C1 segment of cervical spinal cord (tissue), 14 donors: ENCODE measurements at places on chromosomes 1 and 21.

GRCh38 chr1:194013561-194013960, 827.1 kb upstream of the B3GALT2 start:
- no peak for DNase-seq

DNA sequence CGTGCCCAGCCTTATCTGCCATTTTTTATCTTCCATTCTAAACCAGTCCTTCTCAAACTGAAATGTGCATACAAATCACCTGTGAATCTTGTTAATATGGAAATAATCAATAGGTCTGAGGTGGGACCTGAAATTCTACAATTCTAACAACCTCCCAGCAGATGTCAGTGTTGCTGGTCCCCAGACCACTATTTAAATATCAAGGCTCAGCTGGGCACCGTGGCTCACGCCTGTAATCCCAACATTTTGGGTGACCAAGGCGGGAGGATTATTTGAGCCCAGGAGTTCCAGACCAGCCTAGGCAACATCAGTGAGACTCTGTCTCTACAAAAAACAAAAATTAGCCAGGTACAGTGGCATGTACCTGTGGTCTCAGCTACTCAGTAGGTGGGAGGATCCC, 4.1 kb downstream of the UQCRHL start:
- no peak for DNase-seq

- DNase-seq, result no peak
Observed at GRCh38 chr1:35069746-35070145, 9.4 kb upstream of the ZMYM1 start.

- DNase-seq, result no peak
Observed at GRCh38 chr1:10900691-10901090, 104.2 kb upstream of the CASZ1 start.

DNA sequence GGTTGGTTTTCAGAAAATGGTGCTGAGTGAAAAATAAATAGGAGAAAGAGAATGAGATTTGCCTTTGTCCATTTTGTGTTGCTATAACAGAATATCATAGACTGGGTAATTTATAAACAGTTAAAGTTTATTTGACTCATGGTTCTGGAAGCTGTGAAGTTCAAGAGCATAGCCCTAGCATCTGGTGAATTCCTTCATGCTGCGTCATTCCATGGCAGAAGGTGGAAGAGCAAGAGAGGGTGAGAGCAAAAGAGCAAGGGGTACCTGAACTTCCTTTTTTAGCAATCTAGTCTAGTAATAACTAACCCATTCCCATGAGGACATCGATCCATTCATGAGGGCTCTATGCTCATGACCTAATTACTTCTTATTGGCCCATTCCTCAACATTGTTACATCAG, 209.1 kb upstream of the ZP4 start:
- DNase-seq, result no peak

DNA sequence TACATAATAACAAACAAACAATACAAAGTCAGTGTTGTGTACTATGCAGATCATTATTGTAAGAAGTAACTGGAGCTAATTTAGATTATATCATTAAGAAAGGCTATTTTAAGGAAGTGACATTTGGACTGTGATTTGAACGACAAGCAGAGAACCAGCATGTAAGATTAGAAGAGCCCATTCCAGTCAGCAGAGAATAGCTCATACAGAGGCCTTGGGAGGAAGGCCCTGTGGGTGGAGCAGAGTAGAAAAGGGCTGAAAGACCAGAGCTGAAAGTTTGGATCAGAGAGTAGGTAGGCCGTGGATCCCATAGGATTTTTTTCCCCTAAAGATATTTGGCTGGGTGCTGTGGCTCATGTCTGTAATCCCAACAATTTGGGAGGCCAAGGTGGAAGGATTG, 190.1 kb downstream of the OMA1 start:
- DNase-seq, result no peak

DNA sequence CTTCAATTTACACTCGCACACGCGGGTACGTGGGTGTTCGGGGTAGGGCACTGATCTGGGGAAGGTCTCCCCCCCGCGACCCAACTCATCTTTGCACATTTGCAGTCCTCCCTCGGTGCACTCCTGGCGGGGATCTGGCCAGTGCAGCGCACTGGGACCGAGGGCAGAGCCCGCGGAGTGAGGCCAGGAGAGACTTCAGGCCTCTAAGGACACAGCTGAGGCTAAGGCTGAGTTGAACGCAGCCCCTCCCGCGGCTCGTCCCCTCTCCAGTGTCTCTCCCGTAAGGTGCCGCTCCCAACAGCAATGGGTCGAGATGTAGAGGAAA, 936 bp upstream of the NCAM2 start:
- DNase-seq, result no peak

DNA sequence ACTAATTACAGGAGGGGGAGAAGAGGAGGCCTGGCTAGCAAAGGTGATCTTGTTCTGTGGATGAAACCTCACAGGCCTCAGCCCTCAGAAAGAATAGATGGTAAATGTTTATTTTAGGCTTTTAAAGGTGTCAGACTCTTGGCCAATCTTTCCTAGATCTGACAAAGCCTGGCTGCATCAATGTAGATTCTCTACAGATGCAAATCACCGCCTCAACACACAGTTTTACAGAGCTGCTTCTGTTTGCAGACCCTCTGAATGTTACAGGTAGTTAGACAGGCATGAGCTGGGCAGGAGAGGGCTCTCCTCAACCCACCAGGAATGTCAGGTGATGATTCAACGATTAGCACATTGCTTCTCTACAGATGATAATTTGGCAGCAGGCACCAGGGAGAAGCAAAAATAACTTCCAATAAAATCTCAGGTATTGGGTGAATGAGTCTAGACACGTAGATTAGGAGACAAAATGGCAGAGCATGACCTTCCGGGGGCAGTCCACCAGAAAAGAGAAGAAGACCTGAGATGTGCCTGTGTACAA, 105.4 kb upstream of the VANGL1 start:
- DNase-seq, result no peak

DNA sequence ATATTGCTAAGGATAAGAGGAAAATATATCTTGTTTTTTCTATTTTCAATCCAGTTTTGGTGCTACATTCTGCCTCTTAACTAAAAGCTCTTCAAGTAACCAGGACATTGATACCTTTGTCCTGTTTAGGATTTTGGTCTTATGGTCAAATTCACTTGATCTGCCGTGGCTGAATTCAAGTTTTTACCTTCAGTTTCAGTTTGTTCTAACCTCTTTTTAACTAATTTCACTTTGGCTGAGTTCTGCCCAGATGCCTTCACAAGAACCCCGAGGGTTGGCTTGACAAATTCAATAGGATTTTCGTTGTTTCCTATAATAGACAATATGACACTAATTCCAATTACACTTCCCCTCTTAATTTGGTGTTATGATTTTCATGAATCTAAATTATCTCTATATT, 84.5 kb upstream of the C1orf21 start:
- DNase-seq, result no peak

DNA sequence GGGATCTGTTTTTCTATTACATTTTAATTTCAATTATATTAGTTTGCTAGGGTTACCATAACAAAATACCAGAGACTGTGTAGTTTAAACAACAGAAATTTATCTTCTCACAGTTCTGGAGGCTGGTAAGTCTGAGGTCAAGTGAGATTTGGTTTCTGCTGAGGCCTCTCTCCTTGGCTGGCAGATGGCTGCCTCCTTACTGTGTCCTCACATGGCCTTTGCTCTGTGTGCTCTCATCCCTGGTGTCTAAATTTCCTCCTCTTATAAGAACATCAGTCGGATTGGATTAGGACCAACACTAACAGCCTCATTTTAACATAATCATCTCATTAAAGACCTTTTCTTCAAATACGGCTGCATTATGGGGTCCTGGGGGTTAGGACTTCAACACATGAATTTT, 195.2 kb upstream of the CHODL start:
- no peak for DNase-seq

GRCh38 chr1:5388622-5389021, 603.6 kb downstream of the NPHP4 start:
- no peak for DNase-seq

GRCh38 chr1:154851392-154852177, 18.5 kb downstream of the KCNN3 start:
- DNase-seq, result no peak

GRCh38 chr1:40980453-40981121, 1.1 kb downstream of the CTPS1 start:
- DNase-seq, result no peak

GRCh38 chr1:40986328-40986783, 6.9 kb downstream of the CTPS1 start:
- no peak for DNase-seq

DNA sequence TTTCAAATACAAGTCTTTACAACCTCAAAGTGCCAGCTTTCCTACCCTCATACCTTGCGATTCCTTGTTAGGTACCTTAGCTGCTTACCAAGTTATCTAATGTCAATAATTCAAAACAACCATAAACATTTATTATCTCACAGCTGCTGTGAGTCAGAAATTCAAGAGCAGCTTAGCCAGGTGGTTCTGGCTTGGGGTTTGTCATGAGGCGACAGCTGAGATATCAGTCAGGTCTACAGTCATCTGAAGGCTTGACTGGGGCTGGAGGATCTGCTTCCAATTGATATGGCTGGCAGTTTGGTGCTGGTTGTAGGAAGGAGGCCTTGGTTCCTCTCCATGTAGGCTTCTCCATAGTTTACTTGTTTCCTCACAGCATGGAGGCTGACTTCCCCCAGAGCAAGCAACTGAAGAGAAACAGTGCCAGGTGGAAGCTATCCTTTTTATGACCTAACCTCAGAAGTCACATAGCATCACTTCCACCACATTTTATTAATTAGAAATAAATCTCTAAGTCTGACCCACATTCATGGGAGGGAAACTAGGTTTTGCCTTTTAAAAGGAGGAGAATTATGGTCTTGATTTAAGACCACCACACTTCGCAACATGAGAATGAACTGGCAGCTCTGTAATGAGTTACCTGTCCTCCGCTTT, 103.3 kb upstream of the FGGY start:
- no peak for DNase-seq

DNA sequence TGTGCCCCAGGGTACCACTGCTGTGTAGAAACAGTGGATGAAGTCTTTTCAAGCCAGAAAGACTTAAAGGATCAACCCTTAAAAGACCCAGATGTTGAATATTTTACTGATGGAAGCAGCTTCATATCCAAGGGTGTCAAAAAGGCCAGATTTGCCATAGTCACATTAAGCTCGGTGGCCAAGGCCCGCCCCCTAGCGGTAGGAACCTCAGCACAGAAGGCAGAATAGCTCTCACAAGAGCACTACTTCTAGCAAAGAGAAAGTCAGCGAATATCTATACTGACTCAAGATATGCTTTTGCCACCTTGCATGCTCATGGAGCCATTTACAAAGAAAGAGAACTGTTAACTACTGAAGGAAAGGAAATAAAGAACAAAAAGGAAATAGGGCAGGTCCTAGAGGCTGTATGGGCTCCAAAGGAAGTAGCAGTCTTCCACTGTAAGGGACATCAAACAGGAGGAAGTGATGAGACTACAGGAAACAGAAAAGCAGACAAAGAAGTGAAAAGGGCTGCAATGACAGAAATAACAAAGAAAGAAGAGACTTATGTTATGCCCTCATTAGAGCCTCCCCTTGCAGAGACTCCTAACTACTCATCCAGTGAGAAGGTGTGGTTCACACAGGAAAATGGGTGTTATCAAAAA, 90.5 kb downstream of the LIPI start:
- peak; percentile 32 for DNase-seq

DNA sequence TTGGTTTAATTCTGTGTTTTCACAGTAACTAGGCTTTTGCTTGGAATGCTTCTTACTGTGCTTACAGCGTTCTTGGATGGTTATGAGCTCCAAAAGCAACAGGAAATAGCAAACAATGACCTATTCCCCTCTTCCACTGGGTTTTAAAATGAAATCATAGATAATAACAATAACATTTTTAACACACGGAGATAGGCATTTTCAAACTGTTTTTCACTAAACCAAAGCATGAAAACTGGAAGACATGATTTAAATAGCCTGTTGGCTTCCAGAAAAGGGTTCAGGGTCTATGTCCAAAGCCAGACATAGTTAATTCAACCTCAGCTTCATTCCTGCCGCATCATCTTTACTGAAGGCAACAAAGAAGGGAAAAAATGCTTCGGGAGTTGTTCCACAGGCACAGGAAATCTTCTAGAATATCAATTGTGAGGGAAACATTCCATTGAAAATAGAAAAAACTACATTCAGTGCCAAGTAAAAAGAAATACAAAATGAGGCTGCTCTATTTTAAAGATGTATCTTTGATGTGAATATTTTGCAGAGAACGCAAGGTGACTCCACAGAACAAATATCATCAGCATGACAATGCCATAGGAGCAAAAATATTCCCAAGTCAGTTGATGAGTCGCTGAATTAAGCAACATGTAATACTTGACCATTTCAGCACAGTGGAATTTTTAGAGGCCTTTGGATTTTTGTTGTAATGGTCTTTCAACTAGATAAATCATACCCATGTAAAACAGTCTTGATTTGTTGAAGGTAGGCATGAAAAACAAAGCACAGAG, 80.7 kb downstream of the NID1 start:
- no peak for DNase-seq

- DNase-seq, result no peak
Observed at GRCh38 chr1:15311880-15312279, 64.9 kb downstream of the FHAD1 start.

- DNase-seq, result no peak
Observed at GRCh38 chr1:168428063-168428731, 115.6 kb downstream of the XCL2 start.

GRCh38 chr1:3645247-3645646, 4.7 kb downstream of the WRAP73 start:
- DNase-seq, result no peak

- peak; percentile 31 for DNase-seq
Observed at GRCh38 chr1:50976111-50976889, 6.3 kb downstream of the CDKN2C start.

DNA sequence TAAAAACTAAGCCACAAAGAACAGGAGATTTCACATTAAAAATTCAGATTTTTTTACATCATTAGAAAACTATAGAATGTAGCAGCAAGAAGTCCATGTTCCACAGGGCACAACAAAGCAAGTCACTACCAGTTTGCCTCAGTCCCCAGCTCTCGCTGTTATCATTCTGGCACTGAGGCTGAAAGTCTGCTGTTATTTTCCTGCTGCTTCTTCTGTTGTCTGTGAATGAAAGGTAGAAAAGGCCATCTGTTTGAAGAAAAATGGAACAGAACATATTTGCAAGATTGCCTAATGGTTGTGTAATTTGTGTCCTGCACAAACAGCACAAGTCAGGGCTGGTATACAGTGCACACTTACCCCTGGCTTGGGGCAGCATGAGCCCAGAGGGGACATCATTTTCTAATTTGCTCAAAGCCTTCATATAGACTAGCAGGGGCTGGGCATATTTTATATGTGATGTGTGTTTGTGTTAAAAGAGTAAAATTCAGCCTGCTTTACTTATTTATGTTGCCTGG, 105.6 kb upstream of the COG2 start:
- no peak for DNase-seq
